ENCODE measurements at places on chromosomes 6 and 20. TPM values are rescaled to one million over a fixed set of nuclear protein-coding genes. Genes with fewer than 3 reads are reported as not detected.

TRIM38 gene
- total RNA-seq, result 2.2 TPM

BACH2 gene
- total RNA-seq, result 1.5 TPM

OR2J3 gene
- not detected for total RNA-seq

LCA5 gene
- 1.8 TPM for total RNA-seq

CITED2 gene
- 105 TPM for total RNA-seq

MTG2 gene
- total RNA-seq, result 25.9 TPM

CYP21A2 gene
- total RNA-seq, result 0.41 TPM

SAPCD1 gene
- total RNA-seq, result not detected

DEFB121 gene
- total RNA-seq, result not detected

DPPA5 gene
- total RNA-seq, result not detected

All from left ventricle myocardium inferior (tissue), 1 donor.